ENCODE measurements at places on chromosomes 3 and 15. TPM values are rescaled to one million over a fixed set of nuclear protein-coding genes. Genes with fewer than 3 reads are reported as not detected.

Gene GRK7
- not detected for total RNA-seq

Gene HTR3C
- not detected for total RNA-seq

Gene CLDN18
- not detected for total RNA-seq

Gene CNTN6
- not detected for total RNA-seq

GRCh38 chr3:124695369-124695768 is 34.9 kb upstream of the UMPS start:
- H3K27ac ChIP-seq: no peak overlapping the region
- no peak for DNase-seq
- no peaks in the 10 kb centered on the region for H3K4me1 ChIP-seq
- no peak overlapping the region for H3K4me3 ChIP-seq
- no peaks in the 10 kb centered on the region for H3K27me3 ChIP-seq
- no peaks in the 10 kb centered on the region for H3K36me3 ChIP-seq

DNA sequence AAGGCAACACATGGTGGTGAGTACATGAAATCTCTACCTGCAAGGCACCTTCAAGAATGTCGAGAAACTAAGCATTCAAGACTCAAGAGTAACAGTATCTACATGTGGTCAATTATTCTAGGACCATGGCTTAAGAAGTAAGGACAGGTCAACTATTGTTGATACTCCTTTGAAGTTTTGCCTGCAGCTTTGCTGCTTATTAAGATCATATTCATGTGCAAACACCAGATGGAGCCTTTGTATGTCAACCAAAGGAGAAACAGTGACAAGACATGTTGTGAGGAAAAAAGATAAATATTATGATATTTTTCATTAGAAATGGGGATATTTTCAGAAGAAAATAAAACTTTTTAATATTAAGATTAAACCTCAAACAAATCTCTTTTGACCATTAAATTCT is 52.3 kb upstream of the FGF7 start:
- peaks cover 2% of the 10 kb centered on the region for H3K27me3 ChIP-seq
- no peak overlapping the region for H3K27ac ChIP-seq
- H3K36me3 ChIP-seq: no peaks in the 10 kb centered on the region
- H3K4me3 ChIP-seq: no peak overlapping the region

DNA sequence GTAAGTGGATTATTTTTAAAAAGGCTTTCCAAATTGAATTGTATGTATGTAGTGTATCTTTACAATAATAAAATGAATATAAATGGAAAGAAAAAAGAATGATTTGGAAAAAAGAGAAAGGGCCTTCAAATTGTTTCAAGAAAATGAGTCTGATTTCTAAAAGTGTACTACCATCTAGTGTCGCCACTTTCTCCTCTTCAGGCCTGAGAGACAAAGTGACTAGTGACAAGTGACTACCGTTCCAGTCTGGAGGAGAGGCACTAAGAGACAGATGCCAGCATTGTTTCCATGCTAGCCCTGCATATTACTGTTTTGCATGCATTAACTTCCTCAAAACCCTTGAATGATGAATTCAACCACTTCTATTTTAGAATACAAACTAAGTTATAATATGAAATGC is 39.3 kb downstream of the P3H2 start:
- peaks cover 6% of the 10 kb centered on the region for H3K27me3 ChIP-seq
- H3K36me3 ChIP-seq: no peaks in the 10 kb centered on the region
- no peaks in the 10 kb centered on the region for H3K4me1 ChIP-seq
- no peak overlapping the region for H3K4me3 ChIP-seq

GRCh38 chr3:12752809-12753208 is 6.2 kb downstream of the TMEM40 start:
- no peaks in the 10 kb centered on the region for H3K36me3 ChIP-seq
- DNase-seq: no peak
- no peak overlapping the region for H3K4me3 ChIP-seq
- peaks cover 12% of the 10 kb centered on the region for H3K4me1 ChIP-seq
- no peak overlapping the region for H3K27ac ChIP-seq
- H3K27me3 ChIP-seq: peaks cover 8% of the 10 kb centered on the region

- H3K27me3 ChIP-seq: peaks cover 10% of the 10 kb centered on the region
- H3K27ac ChIP-seq: no peak overlapping the region
- H3K4me3 ChIP-seq: no peak overlapping the region
- H3K36me3 ChIP-seq: no peaks in the 10 kb centered on the region
- peaks cover 2% of the 10 kb centered on the region for H3K4me1 ChIP-seq
Observed at GRCh38 chr15:30877070-30877469, 26.6 kb upstream of the FAN1 start.

- no peak overlapping the region for H3K27ac ChIP-seq
- peaks cover 30% of the 10 kb centered on the region for H3K4me1 ChIP-seq
- no peaks in the 10 kb centered on the region for H3K36me3 ChIP-seq
- H3K27me3 ChIP-seq: no peaks in the 10 kb centered on the region
- DNase-seq: no peak
Observed at GRCh38 chr3:119351581-119351980, 57.4 kb downstream of the ARHGAP31 start.

DNA sequence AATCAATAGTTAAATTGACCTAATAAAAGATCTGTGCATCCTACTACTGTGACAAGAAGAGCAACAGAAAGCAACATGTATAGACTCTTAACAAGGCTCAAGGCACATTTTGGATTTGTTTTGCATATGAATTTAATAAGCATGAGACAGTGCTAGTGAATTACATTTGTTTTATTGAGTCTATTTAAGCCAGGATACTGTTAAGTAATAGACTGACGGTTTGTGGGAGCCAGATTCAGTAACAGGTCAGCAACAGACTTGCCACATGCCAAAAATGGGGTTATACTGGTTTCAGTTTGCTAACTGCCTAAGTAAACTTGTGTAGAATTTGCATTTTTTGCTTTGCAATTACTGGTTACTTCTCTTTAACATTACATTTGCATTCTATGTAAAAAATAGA is 54.0 kb downstream of the MBNL1 start:
- H3K4me1 ChIP-seq: peaks cover 82% of the 10 kb centered on the region
- H3K27ac ChIP-seq: peak overlapping the region; percentile 24
- peaks cover 27% of the 10 kb centered on the region for H3K36me3 ChIP-seq
- no peaks in the 10 kb centered on the region for H3K27me3 ChIP-seq

DNA sequence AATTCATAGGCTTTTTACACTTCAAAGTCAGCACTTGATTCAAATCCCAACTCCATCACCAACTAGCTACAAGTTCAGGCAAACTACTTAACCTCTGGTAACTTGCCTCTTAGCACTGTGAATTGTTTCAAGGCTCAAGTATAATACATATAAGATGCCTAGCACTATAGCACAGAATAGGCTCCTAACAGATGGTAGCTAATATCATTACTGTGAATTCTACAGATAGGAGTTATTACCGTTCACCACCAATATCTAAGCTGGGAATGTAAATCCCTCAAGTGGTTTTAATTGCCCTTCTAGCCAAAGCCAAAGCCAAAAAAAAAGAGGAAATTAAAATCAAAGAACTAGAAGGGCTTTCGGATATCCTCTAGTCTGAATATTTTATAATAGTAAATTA is 15.4 kb downstream of the DLG1 start:
- H3K27me3 ChIP-seq: no peaks in the 10 kb centered on the region
- H3K4me1 ChIP-seq: peaks cover 24% of the 10 kb centered on the region
- DNase-seq: no peak
- no peak overlapping the region for H3K27ac ChIP-seq
- no peak overlapping the region for H3K4me3 ChIP-seq

DNA sequence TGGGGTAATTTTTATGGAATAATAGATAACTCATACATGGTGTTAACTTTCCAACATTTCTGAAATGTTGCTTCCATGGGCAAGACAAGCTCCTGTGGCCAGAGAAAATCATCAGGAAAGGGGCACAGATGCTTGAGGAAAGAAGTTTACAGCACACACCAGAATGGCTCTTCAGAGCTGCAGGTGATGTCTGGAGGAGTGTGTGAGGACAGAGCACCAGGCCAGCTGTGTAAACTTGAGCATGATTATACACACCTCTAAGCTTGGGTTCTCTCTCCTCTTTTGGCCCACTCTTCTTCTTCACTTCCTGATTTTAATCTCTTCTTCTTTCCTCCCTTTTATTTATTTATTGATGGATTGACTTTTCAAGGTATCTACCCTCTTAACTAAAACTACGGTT is 676.0 kb downstream of the GRM7 start:
- H3K27ac ChIP-seq: no peak overlapping the region
- H3K27me3 ChIP-seq: no peaks in the 10 kb centered on the region
- H3K4me1 ChIP-seq: no peaks in the 10 kb centered on the region
- no peak overlapping the region for H3K4me3 ChIP-seq

DNA sequence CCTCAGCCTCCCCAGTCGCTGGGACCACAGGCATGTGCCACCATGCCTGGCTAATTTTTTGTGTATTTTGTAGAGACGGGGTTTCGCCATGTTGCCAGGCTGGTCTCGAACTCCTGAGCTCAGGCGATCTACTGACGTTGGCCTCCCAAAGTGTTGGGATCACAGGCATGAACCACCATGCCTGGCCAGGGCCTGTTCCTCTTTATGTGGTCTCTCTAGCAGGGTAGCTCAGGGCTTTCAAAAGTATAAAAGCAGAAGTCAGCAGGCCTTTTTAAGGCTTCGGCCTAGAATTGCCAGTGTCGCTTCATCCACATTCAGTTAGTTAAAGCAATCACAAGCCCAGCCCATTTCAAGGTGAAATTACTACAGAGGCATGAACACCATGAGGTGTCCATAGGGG is 7.6 kb downstream of the VHL start:
- peaks cover 41% of the 10 kb centered on the region for H3K36me3 ChIP-seq
- H3K27ac ChIP-seq: no peak overlapping the region
- no peak for DNase-seq
- H3K4me3 ChIP-seq: no peak overlapping the region

- H3K27ac ChIP-seq: no peak overlapping the region
- no peak for DNase-seq
- H3K4me1 ChIP-seq: no peaks in the 10 kb centered on the region
- no peak overlapping the region for H3K4me3 ChIP-seq
- peaks cover 2% of the 10 kb centered on the region for H3K27me3 ChIP-seq
Observed at GRCh38 chr15:31792611-31793199, 237.6 kb upstream of the CHRNA7 start.

DNA sequence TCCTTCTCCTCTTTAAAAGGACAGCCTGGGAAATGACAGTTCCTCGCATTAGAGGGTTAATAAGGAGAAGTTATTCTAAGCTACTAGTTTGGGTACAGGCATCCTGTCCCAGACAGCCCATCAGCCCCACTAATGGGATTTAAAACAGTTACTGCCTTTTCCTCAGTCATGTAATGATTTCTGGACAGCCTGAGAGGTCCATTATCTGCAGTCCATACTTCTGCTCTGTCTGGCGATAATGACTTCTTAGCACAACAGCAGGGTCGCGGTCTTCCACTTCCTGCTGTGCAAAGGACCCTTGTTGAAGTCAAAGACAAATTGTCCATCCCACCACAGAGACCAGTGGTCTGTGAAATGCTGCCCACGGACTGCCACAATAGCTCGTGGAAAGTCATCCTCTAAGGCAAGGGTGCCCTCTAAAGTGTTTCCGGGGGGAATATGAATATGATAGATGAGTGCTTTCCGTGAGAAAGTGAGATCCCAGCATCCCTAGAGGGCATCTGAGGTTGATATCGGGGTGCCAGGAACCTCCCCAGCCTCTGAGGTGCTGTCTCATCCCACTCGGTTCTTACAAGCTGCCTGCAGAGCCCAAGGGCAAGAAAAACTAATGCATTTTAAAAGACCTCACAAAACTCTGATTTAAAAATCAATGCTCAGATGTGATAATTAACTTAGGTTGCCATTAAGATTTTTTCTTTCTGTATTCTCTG is 100.7 kb downstream of the SHOX2 start:
- no peaks in the 10 kb centered on the region for H3K4me1 ChIP-seq
- H3K4me3 ChIP-seq: no peak overlapping the region
- no peaks in the 10 kb centered on the region for H3K27me3 ChIP-seq
- no peak for DNase-seq
- peaks cover 2% of the 10 kb centered on the region for H3K36me3 ChIP-seq

DNA sequence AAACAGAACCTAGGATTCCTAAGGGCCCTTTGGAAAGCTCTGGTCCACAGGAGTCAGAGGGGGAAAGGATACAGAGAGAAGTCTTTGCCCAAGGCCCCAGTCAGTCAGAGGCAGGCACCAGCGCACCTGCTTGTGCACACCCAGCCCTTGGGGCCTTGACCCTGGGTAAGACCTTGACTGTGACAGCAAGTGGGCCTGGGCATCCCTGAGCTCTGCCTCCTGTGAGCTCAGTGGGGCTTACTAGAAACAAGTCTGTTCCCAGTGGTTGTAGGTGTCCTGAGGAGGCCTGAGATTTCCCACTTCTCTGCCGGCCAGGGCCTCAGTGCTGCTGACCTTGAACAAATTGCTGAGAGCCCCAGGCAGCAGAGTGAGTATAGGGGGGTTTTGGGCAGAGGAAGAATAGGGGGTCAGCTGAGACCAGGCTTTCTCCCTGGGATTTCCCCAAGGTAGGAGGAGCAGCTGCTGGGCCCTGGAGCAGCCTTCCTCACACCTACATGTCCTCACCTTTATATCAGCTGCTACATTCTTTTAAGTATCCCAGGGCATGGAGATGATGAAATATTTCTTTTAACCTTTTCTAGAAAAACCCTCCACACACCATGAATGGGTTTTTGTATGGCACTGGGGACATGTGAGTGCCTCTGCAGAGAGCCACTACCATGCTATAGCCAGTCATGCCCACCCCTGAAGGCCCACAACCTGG is 9.7 kb upstream of the DAG1 start:
- H3K36me3 ChIP-seq: no peaks in the 10 kb centered on the region
- no peak for DNase-seq
- no peak overlapping the region for H3K4me3 ChIP-seq
- no peak overlapping the region for H3K27ac ChIP-seq
- no peaks in the 10 kb centered on the region for H3K27me3 ChIP-seq
